ENCODE measurements at places on chromosomes 3 and 15.
A peak's percentile ranks its signal among the peaks of the same experiment; 100 is the strongest.

- peak; percentile 94 for DNase-seq
These were observed 39.1 kb downstream of the MRPL46 start for GRCh38 chr15:88428053-88428452.

DNA sequence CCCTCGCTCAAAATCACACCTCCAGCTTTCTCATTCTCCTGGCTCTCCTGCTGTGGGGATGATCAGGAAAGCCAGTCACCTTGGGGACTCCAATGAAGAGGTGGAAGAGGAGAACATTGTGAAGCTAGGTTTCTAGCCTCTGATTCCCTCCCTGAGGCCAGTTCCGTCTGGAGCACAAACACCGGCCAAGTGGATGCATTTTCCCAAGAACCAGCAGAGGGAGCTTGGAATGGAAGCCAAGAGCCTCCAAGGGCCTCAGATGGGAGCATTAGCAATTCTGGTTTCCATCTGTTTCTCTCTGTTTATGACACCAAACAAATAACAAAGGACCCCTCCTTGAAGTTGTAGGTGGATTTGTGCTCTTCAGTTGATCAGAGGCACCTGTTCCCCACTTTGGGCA lies 40.6 kb upstream of the NMNAT3 start:
- DNase-seq: peak; percentile 3

DNA sequence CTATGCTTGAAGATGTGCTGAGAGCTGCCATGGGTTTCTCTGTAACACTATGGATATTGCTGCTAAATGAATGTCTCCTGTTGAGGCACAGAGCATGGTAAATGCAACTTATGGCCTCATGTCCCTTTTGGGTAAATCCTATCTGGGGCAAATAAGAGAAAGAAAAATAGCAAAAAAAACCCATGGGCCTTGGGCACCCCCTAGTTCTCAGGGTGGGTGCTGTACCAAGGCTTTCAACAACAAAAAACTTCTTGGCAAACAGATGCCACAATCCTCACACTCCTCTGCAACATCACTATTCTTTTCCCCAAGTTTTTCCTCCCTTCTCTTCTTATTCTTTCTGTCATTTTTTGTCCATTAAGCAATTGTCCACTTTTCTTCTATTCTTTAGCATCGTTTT lies 340.1 kb upstream of the ROBO2 start:
- no peak for DNase-seq

GRCh38 chr3:50170689-50171088 lies 15.6 kb downstream of the SEMA3F start:
- no peak for DNase-seq

GRCh38 chr15:91889111-91889815 lies 35.8 kb downstream of the SLCO3A1 start:
- DNase-seq: peak; percentile 27

DNA sequence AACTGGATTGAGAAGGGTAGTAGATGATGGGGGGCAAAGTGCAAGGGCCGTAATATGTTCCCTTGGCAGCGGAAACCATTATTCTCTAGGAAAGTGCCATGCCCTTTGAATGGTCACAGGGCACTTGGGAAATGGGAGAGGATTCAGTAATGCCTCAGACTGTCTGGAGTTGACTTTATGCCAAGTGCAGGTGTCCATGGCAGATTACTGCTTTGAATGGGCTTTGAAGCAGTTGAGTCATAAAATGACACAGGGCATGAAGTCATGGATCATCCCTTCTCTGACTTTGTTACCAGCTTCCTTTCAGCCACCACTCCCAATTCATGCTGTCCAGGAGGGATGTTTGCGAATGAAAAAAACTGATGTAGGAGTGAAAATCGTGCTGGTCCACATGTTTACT lies 20.1 kb downstream of the AADACL2 start:
- DNase-seq: no peak

DNA sequence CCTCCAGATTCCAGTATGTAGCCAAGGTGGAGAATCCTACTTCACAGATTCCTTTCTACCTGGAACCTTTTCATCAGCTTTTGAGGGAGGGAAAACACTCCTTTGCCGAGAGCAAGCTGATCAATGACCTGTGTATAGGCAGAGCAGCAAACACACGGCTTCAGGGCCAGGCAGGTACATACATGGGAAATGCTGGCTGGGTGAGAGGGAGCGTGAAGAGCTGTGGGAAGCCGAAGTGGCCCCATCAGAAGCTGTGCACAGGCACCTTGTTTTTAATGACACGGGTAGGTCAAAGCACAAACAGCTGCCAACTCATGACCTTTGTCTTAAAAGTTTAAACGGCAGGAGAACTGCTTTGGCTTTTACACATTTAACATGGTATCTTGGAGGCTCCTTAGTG lies 25.3 kb downstream of the STARD5 start:
- DNase-seq: no peak

Measured in SK-N-DZ (cell line).